ENCODE measurements at places on chromosomes 1 and 21. TPM values are rescaled to one million over a fixed set of nuclear protein-coding genes. Genes with fewer than 3 reads are reported as not detected.

DNA sequence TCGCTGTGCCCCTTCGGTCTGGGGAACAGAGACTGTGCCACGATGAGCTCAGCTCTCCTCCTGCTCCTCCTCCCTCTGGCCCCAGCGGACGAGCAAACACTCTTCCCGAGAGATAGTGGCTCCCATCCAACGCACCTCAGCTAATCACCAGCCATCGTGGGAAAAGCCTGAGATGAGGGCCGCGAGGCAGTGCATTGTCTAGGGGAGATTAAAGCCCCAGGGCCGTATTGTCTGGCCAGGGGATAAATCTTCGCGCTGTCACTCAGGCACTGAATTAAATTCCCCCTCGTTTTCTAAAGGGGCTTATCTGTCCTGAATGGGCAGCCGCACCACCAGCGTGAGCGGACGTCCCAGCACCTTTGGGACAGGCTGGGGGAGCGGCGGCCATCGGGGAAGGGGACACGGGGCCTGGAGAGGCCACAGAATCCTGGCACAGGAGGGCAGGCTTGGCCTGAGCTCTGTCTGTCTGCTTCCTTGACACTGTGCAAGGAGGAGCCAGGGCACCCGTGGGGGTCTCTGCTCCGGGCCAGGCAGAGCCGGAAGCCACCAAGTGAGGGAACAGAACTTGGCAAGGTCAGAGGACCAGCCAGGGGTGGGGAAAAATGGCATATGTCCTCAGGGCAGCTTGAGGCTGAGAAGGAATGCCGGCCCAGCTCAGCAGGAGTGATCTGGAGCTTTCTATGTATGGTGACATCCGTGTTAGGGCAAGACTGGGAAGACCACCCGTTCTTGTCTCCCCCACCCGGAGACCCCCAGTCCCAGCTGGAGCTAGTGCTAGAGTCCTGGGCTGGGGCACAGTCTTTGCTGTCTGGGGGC is 32.3 kb downstream of the PRDM16 start:
- no peak for DNase-seq

- no peak for DNase-seq
Observed at GRCh38 chr1:11862890-11863289, 4.1 kb upstream of the NPPB start.

- no peak for DNase-seq
Observed at GRCh38 chr1:77218477-77219165, 609 bp downstream of the PIGK start.

- no peak for DNase-seq
Observed at GRCh38 chr1:57489358-57490036, 65.6 kb upstream of the DAB1 start.

RBM11 gene
- 5.3 TPM for polyA plus RNA-seq

CD84 gene
- polyA plus RNA-seq, result 1.6 TPM

ALX3 gene
- not detected for polyA plus RNA-seq
